ENCODE measurements at places on chromosomes 16 and 17.

DNA sequence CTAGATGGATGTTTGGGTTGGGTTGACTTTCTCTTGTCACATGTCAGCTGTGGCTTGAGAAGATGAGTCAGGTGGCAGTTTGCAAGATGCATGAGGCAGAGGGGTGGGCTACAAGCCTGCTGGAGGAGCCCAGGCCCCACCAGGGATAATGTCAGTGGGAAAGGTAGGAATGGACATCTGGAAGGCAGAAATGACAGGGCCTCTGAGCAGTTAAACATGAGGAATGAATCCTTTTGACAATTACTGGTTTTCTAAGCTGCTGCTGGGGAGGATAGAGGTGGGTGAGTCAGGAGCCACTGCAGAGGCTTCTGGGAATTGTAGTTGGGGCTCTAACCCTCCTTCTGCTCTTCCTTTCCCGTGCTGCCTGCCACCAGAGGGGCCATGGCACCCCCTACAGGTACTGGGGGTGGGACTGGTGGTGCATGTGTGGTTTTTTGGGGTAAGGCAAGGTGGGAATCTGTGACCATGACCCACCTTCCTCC, 15.7 kb downstream of the SLC52A1 start:
- H3K36me3 ChIP-seq = peaks cover 25% of the 10 kb centered on the region
- no peak overlapping the region for H3K4me3 ChIP-seq
- H3K4me1 ChIP-seq = no peaks in the 10 kb centered on the region
- no peaks in the 10 kb centered on the region for H3K27me3 ChIP-seq
- DNase-seq = no peak

DNA sequence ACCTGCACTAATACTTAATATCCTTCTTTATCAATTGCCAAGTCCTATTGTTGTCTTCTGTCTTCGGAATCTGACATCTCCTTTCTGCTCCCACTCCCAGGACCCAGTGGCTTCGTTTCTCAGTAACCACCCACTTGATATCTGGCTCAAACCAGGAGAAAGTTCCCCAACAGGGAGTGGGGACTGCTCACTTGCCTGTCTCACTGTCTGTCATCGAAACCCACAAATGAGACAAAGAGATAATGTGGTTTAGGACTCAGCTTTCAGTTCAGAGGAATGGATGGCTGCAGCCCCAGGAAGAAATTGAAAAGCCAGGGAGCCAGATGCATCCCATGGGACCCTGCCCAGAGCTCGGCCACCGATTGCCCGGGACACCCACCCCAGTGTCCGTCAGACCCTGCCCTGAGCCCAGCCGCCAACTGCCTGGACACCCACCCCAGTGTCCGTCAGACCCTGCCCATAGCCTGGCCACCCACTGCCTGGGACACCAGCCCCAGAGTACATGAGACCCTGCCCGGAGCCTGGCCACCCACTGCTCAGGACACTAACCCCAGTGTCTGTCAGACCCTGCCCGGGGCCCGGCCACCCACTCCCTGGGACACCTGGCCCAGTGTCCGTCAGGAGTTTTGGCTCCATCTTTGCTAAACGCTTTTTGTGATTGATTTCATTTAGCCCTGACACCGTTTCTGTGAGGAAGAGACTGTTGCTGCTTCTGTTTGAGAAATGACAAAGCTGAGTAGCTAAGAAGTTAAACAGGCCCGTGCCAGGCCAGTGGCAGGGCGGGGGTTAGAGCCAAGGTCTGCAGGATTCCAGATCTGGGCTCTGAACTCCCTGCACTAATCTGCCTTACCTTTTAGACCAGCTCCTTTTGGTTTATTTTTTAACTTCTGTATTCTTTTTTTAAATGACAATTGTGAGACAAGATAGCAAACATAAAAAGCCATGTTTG, 251.4 kb downstream of the PHKB start:
- H3K4me3 ChIP-seq = no peak overlapping the region
- no peaks in the 10 kb centered on the region for H3K4me1 ChIP-seq
- no peak overlapping the region for H3K27ac ChIP-seq
- H3K27me3 ChIP-seq = no peaks in the 10 kb centered on the region
- no peaks in the 10 kb centered on the region for H3K36me3 ChIP-seq
- no peak for DNase-seq

DNA sequence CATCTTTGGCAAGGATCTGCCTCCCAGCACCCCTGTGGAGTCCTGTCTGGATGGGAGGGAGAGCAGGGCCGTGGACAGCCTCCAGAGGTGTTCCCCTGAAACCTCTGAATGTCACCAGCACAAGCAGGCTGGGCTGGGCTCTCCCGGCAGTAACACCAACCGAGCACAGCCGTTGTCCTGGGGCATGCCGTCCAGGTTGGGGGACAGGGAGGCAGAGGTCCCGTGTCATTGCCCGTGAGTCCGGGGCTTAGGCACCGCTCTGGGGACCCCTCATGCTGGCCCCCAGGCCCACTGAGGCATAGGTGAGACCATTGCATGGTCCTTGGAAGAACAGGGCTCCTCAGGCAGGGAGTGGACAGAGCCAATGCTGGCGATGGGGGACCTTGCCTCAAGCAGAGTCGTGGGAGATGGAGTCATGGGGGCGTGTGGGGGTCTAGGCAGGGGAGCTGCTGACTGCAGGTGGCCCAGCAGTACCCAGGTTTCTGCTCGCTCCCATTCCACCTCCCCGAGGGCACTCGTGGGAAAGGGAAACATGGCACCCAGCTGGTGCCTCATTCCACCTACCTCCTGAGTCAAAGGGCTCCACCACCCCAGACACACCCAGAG, 17.5 kb downstream of the ENDOV start:
- H3K4me1 ChIP-seq = no peaks in the 10 kb centered on the region
- no peaks in the 10 kb centered on the region for H3K27me3 ChIP-seq
- no peak overlapping the region for H3K4me3 ChIP-seq
- no peak overlapping the region for H3K27ac ChIP-seq
- no peak for DNase-seq
- no peaks in the 10 kb centered on the region for H3K36me3 ChIP-seq

DNA sequence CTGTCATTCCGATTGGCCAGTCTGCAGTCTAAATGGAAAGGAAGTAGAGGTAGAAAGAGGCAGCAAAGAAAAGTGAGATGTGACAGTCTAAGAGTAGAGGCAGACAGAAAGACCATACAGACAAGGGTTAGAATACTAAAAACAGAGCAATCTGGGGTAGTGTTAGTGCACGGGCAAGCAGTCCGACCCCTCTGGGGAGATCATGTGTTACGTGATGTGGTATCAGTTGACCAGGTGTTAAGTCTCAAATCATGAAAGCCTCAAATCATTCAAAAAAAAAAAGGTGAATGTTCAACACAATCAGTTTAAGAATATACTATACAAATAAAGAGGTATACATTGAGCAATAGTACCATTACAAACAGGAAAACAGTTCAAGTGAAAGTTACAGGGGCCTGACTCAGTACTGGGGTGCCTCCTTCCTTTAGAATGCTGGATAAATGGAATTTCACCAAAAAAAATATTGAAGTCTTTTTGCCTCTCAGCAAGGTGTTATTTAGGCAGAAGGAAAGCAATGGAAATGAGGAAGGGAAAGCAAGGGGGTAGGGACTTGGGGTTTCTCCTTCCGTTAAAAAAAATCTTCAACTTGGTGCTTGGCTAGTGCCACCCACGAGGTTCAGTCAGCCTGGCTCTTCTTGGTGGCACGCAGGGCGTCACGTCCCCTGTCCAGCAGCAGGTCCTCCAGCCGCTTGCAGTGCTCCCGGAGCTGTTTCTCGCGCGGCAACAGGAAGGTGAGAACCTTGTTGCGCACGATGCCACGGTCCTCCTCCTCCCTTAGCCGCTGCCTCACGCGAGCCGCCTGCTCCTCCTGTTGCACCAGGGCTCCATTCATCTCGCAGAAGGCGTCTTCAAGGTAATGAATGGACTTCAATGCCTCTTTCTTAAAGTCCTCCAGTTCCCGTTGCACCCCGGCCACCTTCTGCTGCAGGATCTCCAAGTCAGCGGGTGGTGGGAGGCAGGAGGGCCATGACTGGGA, 616 bp downstream of the CCDC182 start:
- H3K36me3 ChIP-seq = no peaks in the 10 kb centered on the region
- H3K4me3 ChIP-seq = no peak overlapping the region
- no peak overlapping the region for H3K27ac ChIP-seq
- H3K4me1 ChIP-seq = no peaks in the 10 kb centered on the region

GRCh38 chr16:595942-596735, 6.3 kb downstream of the RAB40C start:
- H3K36me3 ChIP-seq = peaks cover 7% of the 10 kb centered on the region
- no peaks in the 10 kb centered on the region for H3K27me3 ChIP-seq
- H3K4me3 ChIP-seq = no peak overlapping the region
- DNase-seq = no peak
- H3K4me1 ChIP-seq = peaks cover 16% of the 10 kb centered on the region

DNA sequence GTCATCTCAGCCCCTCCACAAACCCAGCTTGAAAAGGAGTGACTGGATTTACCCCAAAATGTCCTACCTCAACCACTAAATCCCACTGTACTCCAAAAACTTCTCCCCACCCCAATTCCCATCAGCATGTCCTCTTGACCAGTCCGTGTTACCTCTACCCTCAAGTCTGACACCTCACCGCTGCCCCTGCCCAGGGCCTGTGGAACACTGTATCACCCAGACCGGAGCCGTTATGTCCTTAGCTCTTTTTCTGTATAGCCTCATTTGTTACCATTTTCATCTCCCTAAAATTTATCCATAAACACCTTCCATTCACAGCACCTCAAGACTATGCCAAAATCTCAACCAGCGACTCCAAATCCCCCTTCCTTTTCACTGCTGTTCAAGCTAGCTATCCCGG, 2.4 kb downstream of the PHF23 start:
- H3K27me3 ChIP-seq = no peaks in the 10 kb centered on the region
- no peak overlapping the region for H3K4me3 ChIP-seq
- DNase-seq = no peak
- H3K27ac ChIP-seq = no peak overlapping the region
- H3K4me1 ChIP-seq = peaks cover 75% of the 10 kb centered on the region

DNA sequence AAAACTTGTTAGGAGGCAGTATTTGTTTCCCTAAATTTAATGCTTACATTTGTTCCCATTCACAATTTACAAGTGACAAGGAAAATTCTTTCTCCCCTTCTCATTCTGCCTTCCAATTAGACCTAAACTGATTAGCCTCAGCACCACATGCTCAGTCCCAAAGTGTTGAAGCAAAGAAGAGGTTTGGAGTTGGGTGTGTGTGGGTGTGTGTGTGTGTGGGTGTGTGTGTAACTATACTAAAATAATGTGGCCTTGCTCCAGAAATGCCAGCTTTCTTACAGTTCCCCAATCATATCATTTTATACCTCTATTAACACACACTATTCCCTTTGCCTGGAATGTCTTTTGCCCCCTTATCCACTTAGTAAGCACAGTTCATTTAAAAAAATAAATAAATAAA, 6.9 kb upstream of the UTP6 start:
- H3K27me3 ChIP-seq = no peaks in the 10 kb centered on the region
- no peaks in the 10 kb centered on the region for H3K4me1 ChIP-seq
- DNase-seq = no peak
- H3K27ac ChIP-seq = no peak overlapping the region

DNA sequence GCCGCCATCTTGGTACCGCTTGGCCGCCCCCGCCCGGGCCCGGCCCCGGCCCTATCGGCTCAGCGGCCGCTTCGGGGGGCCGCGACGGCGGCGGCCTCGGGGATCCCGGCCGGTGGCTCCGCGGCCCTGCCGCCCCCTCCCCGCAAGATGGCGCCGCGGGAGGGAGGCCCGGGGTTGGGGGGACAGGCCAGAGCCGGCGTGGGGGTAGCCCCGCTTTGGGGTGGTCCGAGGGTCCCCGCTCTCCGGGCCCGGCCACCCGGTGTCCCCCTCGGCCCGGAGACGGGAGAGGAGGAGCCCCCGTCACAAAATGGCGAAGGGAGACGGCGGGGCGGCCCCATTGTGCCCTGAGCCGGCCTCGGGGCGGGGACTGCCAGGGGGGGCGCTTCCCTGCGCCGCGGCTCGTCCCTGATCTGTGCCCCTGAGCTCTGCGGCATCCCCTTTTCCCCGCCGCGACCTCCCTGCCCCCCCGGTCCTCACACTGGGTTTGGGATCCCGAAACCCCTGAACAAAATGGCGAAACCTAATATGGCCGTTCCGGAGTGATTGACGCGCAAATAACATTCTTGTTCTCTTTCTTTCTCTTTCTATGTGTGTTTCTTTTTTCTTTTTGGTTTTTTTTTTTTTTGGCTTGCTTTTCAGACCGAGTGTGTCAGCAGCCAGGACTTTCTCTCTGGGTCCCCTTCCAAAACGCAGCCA, 986 bp downstream of the HAPSTR1 start:
- H3K4me1 ChIP-seq = peaks cover 32% of the 10 kb centered on the region
- peaks cover 37% of the 10 kb centered on the region for H3K36me3 ChIP-seq
- H3K27ac ChIP-seq = peak overlapping the region; percentile 90
- peak overlapping the region; percentile 89 for H3K4me3 ChIP-seq
- H3K27me3 ChIP-seq = no peaks in the 10 kb centered on the region

DNA sequence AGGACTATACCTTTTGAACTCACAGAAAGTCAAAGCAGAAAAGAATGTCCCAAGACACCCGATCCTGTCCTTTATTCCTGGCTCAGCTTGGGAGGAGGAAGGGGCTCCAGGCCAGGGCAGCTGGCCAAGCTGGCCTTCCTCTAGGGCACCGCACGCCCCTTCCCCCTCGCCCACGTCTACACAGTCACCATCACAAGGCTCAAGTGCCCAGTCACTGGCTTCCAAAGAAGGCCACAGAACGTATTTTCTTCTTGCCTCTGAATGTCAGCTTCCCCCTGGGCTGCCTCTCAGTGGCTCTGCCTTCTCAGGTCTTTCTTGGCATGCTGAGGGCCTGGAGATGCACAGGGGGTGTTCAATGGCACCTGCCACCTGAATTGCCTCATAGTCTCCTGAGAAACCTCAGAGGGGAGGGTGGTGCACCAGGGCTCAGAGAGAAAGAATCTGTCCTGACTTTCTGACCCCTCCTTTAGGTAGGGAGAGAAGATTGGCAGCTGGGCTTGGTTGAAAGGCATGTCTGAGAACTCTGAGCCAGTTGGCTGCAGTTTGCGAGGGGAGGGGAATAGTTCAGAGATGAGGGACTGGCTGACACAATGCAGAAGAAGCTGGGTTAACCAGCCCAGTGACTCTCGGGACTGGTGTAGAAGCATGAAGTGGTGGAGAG, 2.1 kb downstream of the DHRS11 start:
- DNase-seq = no peak
- no peak overlapping the region for H3K4me3 ChIP-seq
- H3K27me3 ChIP-seq = no peaks in the 10 kb centered on the region
- H3K4me1 ChIP-seq = peaks cover 18% of the 10 kb centered on the region
- peaks cover 7% of the 10 kb centered on the region for H3K36me3 ChIP-seq

- H3K27me3 ChIP-seq = no peaks in the 10 kb centered on the region
- no peak overlapping the region for H3K27ac ChIP-seq
- H3K4me3 ChIP-seq = no peak overlapping the region
- H3K4me1 ChIP-seq = no peaks in the 10 kb centered on the region
- DNase-seq = no peak
Measured at GRCh38 chr17:55324296-55324978, 59.7 kb downstream of the HLF start.

GRCh38 chr17:70238646-70239045, 69.3 kb downstream of the KCNJ2 start:
- H3K36me3 ChIP-seq = no peaks in the 10 kb centered on the region
- no peaks in the 10 kb centered on the region for H3K4me1 ChIP-seq
- no peak for DNase-seq
- H3K27me3 ChIP-seq = no peaks in the 10 kb centered on the region

- H3K27me3 ChIP-seq = no peaks in the 10 kb centered on the region
- H3K36me3 ChIP-seq = no peaks in the 10 kb centered on the region
- no peak overlapping the region for H3K27ac ChIP-seq
- H3K4me1 ChIP-seq = peaks cover 95% of the 10 kb centered on the region
- DNase-seq = no peak
- no peak overlapping the region for H3K4me3 ChIP-seq
Measured at GRCh38 chr16:89383095-89384003, 107.0 kb downstream of the ANKRD11 start.

GRCh38 chr17:73364155-73364522, 52.3 kb upstream of the CDC42EP4 start:
- no peaks in the 10 kb centered on the region for H3K36me3 ChIP-seq
- no peak overlapping the region for H3K27ac ChIP-seq
- no peak for DNase-seq
- no peaks in the 10 kb centered on the region for H3K4me1 ChIP-seq
